Tongue (tissue), 3 donors: ENCODE measurements at places on chromosomes 1 and 21.

DNA sequence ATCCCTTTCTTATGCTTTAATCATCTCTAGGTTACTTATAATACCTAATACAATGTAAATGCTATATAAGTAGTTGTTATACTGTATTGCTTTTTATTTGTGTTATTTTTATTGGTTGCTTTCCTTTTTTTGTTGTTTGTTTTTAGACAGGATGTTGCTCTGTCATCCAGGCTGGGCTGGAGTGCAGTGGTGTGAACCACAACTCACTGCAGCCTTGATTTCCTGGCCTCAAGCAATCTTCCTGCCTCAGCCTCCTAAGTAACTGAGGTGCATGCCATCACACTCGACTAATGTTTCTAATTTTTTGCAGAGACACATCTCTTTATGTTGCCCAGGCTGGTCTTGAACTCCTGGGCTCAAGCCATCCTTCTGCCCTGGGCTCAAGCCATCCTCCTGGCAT is 26.9 kb downstream of the KRTAP19-8 start:
- DNase-seq, result no peak

DNA sequence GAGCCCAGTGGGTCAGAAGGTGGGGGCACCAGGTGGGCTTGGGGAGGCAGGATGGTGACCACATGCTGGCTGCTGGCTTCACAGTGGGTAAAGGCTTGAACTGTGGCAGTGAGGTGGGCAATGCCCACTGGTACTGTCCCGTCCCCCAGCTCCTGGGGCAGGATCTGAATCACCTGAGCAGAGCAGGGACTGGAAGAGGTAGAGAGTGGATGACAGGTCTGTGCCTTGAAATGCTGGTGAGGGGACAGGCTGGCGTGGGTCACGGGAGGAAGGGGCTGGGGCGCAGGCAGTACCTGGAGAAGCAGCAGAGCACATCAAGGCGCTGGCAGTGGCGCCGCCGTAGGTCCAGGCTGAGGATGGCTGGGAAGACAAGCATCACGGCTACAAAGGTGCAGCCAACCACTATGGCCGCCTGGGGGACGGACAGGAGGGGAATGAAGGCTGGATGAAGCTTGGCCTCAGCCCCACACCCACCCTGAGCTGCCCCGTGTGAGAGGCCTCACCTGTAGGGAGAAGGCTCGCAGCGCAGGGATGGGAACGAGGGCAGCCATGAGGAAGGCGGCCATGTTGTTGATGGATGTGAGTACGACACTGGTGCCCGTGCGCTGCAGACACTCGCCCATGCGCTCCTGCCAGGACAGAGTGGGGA is 14.9 kb downstream of the PTCH2 start:
- DNase-seq, result no peak

DNA sequence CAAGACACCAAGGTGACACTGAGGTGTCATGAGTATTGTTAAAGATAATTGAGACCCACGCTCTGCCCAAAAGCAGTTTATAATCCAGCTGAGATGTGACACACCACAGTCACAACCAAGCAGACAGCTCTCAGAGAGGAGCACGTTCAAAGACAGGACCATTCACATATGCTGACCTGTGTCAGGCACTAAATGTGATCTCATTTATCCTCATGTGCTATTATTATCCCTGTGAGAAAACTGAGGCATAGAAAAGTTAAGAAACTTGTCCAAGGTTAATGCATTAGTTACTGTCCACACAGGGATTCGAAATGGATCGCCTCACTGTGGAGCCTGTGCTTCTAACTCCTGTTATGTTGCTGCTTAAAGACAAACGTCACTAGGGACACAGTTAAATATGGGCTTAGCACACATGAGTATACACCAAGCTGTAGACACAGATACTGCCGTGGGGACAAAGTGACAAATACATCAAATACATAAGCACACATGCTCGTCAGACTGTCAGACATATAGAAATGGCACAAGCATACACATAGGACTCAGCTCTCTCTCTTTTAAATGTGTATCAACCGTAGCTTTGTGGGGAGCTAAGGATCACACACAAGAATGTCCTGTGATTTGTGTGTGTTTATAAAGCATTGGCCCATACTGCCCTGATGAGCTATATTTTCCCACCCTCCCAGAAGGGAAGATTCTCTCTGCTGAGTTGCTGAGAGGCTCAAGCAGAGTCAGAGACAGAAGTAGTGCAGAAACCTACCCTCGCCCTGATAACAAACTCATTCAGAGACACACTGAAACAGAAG is 3.5 kb upstream of the IGSF8 start:
- no peak for DNase-seq

DNA sequence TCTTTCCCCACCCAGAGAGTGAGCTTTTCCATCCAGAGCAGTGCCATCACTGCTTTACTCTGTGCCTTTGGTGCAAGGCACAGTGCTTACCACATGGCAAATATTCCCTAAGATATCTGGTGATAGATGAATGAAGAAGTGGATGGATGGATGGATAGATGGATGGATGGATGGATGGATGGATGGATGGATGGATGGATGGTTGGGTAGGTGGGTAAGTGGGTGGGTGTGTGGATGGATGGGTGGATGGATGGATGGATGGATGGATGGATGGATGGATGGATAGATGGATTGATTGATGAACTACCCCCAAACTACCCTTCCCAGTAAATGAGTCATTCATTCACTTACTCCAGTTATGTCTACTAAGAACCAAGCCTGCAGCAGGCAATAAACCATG is 42.9 kb upstream of the SLC44A3 start:
- no peak for DNase-seq

DNA sequence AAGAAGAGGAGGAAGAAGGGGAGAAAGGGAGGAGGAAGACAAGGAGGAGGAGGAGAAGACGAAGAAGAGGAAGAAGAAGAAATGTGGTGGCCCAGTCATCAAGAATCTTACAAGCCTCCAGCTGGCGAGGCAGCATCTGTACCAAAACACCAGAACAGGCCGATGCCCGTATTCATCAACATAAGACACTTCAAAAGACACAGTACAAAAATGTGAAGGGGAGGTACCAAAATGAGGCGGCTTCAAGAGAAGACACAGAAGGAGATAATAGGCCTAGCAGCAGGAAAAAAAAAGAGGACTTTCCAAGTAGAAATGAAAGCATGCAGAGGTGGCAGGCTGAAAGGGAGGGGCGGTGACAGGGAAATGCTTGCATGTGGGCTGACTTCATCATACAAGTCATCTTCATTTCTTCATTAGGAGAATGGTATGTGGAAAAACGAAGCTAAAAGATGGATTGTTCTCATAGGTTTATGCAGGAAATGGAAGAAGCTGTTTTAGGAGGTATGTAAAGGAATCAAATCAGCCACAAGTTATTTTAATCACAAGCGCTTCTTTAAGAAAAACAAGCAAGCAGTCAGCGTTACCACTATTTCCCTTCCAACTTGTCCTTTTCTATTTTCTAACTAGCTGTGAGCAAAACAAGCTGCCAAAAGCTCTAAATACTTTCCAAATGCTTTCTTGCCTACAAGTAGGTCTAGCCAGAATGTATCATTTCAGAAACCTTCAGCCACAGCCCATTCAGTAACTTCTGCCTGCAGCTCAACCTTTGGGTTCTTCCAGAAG is 192.3 kb downstream of the SLC45A1 start:
- DNase-seq, result peak; percentile 77

DNA sequence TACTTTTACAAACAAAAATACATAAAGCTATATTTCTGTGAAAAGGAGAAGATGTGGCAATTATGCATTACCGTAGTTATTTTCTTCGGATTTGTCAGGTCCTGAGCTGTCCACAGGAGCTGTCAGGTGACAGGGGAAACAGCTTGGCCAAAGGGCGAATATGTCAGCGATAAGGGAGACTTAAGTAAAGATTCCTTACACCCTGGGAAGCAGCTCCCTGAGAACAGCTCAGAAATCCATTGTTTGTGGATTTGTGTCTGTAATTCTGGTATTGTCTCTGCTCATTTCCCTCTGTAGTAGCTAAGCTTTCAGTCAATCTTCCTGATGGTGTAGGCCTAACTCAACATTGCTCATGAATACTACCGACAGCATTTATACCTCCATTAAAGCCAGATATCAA is 7.1 kb upstream of the CD34 start:
- DNase-seq, result no peak

GRCh38 chr1:73778471-73778870 is 419.5 kb downstream of the LRRIQ3 start:
- DNase-seq, result peak; percentile 74

- peak; percentile 94 for DNase-seq
Measured at GRCh38 chr1:116881879-116882520, 27.7 kb upstream of the PTGFRN start.

- DNase-seq, result no peak
Measured at GRCh38 chr1:77200806-77201205, 18.4 kb downstream of the PIGK start.
